Testis (tissue), 5 donors: ENCODE measurements at places on chromosomes 13 and 19. TPM values are rescaled to one million over a fixed set of nuclear protein-coding genes. Genes with fewer than 3 reads are reported as not detected.

GRCh38 chr19:54229146-54229545 lies 6.3 kb upstream of the LILRB3 start:
- no peak for DNase-seq

GRCh38 chr13:33284031-33284430 lies 1.5 kb downstream of the STARD13 start:
- DNase-seq, result no peak

GRCh38 chr13:47480121-47480520 lies 521.0 kb downstream of the SUCLA2 start:
- DNase-seq, result no peak

- DNase-seq, result peak; percentile 58
These were observed at the start of gene LMTK3 for GRCh38 chr19:48511800-48512503. LMTK3 (minus strand) TSS chr19:48511835; CDS start chr19:48511576, 259 bp downstream.

DNA sequence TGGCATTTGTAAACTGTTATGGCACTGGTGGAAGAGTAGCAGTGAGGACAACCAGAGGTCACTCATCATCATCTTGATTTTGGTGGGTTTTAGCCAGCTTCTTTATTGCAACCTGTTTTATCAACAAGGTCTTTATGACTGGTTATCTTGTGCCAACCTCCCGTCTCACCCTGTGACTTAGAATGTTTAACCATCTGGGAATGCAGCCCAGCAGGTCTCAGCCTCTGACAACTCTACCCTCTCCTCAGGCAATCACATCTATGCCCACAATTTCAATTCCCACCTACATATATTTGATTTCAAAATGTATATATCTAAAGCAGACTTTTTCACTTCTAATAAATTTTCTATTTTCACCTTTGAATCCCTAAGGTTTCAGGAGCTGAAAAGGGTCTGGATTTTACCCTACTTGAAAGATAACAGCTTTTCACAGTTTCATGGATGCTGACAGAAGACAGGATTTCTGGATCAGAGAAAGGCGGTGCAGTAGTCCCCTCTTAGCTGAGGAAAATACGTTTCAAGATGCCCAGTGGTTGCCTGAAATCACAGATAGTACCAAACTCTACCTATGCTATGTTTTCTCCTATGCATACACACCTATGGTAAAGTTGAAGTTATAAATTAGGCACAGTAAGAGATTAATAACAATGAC lies 1171.8 kb downstream of the DIAPH3 start:
- no peak for DNase-seq

- peak; percentile 38 for DNase-seq
These were observed 16.1 kb upstream of the IRGC start for GRCh38 chr19:43699506-43700394.

YIF1B gene
- total RNA-seq, result 63.7 TPM

- peak; percentile 96 for DNase-seq
These were observed at the start of gene SMG9 for GRCh38 chr19:43754503-43755255. SMG9 (minus strand) TSS chr19:43754962; CDS start chr19:43750741, 4,221 bp downstream.

DNA sequence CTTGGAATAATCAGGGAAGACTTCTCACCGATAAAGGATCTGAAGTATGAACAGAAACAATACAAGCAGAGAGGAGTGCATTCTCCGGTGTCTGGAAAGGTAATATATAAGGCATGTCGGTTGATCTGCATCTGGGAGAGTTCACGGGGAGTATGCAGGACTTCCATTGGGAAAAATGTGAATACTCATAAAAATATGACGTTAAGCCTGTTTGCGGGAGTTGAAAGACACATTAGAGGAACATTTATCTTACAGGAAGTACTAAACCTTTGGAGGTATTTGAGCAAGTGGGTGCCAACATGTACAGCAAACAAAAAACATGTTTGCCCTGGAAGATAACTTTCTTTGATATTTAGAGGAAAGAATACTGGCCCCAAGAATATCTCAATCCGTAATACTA lies 286.8 kb downstream of the SLITRK6 start:
- no peak for DNase-seq

GRCh38 chr13:42420304-42420703 lies 148.4 kb downstream of the AKAP11 start:
- DNase-seq, result no peak

GRCh38 chr19:15297416-15298224 lies 34.7 kb downstream of the BRD4 start:
- no peak for DNase-seq

GGN gene
- total RNA-seq, result 80.2 TPM

DNA sequence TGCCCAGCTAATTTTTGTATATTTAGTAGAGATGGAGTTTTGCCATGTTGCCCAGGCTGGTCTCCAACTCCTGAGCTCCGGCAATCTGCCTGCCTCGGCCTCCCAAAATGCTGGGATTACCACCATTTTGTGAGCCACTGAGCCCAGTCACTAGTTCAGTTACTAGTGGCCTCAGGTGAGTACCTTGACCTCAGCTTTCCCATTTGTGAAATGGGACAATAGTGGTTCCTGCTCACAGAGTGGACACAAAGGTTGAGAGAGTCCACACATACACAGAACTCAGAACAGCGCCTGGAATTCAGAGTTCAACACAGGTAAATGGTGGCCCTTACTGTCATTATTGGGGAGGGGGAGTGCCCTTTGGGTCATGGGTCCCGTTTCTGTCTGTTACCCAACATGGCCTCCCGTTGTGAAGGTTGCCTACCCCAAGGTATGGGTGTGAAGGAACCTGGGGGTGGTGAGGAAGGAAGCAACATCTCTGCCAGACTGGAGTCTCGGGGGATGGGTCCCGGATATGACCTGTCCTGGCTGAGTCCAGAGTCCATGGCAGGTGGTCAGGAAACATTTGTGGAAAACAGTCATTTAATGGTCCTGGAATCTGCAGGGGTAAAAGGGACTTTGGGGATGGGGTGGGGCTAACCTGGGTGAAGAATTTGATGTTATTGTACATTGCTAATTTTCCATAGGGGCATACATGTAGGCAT lies 11.7 kb upstream of the IRGC start:
- DNase-seq, result no peak

DNA sequence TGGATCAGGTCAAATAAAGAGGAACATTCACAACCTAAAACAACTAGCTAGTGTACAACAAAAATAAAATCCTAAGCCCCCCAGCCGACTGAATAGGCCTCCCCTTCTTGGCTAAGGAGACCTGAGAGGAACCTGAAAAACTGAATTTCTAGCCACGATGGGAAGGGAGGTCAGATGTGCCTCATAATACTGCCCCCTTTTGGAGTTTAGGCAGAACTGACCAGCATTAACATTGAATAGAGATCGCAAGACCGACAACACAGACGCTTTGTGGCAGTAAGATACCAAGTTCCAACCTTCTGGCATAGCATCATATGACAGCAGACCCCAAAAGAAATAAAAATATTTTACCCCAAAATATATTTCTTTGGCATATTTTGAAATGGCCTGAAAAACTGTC lies 15.9 kb downstream of the CBY2 start:
- DNase-seq, result no peak

VAV1 gene
- total RNA-seq, result 4.5 TPM
